Mesenchymal stem cell (in vitro differentiated cells and primary cell): ENCODE measurements at places on chromosomes 12 and 14.

DNA sequence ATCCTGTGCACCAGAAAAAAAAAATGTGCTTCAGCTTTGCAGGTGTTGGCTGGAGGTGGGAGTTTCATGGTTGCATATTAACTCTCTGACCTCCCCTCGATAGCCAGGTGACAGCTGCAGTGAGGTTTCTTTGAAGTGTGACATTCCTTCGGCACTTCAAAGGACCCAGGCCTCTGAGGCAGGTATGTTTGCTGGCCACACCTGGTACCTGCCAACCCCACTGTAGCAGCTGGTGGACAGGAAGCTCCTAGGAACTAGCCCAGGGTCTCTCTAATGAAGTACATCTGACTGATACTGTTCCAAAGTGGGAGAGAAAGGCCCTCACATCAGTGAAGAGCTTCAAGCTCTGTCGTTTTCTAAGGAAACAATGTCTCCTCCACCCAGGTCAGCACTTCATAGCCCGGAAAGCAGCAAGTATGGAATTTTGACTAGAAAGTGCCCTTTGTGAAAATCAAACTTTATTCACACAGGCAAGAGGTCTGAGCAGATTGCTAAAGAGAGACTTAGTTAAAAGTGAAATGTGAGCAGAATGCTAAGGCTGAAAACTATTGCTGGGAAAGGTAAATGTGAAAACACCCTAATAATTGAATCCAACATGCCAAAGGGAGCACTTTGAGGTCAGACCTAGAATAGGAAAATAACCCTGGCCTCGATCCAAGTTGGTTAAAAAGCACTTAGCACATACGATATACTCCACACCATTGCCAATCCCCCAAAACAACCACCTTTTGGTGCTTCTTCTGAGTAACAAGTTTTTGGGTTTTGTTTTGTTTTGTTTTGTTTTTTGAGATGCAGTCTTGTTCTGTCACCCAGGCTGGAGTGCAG is 71.3 kb downstream of the PHLDA1 start:
- no peaks in the 10 kb centered on the region for H3K36me3 ChIP-seq
- no peak overlapping the region for H3K4me3 ChIP-seq
- H3K4me1 ChIP-seq = peaks cover 3% of the 10 kb centered on the region
- H3K27ac ChIP-seq = no peak overlapping the region
- no peaks in the 10 kb centered on the region for H3K27me3 ChIP-seq

DNA sequence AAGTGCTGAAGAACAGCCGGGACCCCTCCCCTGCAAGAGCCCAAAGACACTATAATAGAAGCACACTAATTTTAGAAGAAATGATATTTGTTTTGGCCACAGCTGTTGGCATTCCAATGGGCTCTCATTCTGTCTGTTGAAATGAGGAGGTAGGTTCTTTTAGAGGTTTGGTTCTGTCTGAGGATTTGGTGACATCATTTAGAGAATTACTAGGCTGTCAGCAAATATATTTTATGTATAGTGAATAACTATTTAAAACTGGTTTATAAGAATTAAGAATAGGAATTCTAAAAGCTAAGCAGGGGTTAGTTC is 200.7 kb upstream of the SLC38A2 start:
- no peak overlapping the region for H3K27ac ChIP-seq
- no peaks in the 10 kb centered on the region for H3K36me3 ChIP-seq
- DNase-seq = no peak
- H3K4me3 ChIP-seq = no peak overlapping the region

DNA sequence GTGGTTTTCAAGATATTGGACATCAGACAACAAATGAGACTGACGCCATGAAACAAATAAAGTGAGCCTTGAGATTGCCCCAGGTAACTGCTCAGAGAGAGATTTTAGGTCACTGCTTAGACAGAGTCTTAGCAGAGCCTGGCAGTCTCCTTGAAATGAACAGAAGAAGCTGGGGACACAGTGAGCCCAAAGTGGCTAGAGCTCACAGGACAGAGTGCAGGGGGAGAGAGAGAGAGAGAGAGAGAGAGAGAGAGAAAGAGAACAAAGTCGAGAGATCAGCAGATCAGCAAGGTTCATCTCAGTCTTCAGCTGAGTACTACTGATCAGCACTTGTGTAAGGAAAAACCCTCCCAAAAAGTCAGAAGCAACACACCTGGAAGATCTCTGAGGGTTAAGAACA is 147.4 kb downstream of the RMST start:
- H3K4me3 ChIP-seq = no peak overlapping the region
- no peaks in the 10 kb centered on the region for H3K36me3 ChIP-seq
- no peak overlapping the region for H3K27ac ChIP-seq
- DNase-seq = no peak
- no peaks in the 10 kb centered on the region for H3K27me3 ChIP-seq

- DNase-seq = no peak
- H3K36me3 ChIP-seq = no peaks in the 10 kb centered on the region
- peaks cover 3% of the 10 kb centered on the region for H3K4me1 ChIP-seq
These were observed 84.7 kb upstream of the FLRT2 start for GRCh38 chr14:85445151-85445795.

DNA sequence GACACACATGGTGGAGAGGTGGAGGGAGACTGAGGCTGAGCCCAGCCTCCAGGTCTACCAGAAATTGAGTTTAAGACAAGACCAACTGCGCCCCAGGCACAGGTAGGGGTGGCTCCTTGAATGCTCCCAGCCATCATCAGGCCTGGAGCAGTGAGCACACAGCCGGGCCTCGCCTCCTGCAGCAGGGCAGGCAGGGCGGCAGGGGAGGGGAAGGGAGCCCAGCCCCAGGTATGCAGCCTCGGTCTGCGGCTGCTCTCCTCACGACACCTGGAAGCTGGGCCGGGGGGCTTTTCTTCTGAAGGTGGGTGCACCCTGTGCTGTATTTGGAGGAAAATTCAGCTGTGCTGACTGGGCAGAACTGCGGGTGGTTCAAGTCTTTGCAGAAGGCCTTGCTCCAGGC is 29.5 kb upstream of the TDRD9 start:
- no peak overlapping the region for H3K4me3 ChIP-seq
- H3K27me3 ChIP-seq = peaks cover 4% of the 10 kb centered on the region
- DNase-seq = no peak
- no peak overlapping the region for H3K27ac ChIP-seq
- peaks cover 14% of the 10 kb centered on the region for H3K4me1 ChIP-seq

GRCh38 chr14:77914073-77914721 is 114.3 kb downstream of the ADCK1 start:
- no peak overlapping the region for H3K27ac ChIP-seq
- no peaks in the 10 kb centered on the region for H3K27me3 ChIP-seq

DNA sequence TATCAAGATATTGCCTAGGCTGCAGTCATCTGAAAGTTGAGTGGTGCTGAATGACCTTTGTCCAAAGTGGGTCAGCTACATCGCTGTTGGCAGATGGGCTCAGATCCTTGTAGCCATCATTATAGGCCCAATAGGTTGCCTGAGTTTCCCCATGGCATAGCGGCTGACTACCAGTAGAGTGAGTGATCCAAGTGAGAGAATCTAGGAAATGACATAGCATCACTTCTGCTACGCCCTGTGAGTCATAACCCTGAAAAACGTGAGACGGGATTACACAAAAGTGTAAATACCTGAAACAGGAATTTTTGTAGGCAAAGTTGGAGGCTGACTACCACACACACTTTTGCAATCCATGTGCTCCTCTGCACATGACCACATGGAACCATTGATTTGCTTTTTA is 273.3 kb downstream of the RPL10L start:
- H3K27me3 ChIP-seq = no peaks in the 10 kb centered on the region
- no peak overlapping the region for H3K27ac ChIP-seq
- no peaks in the 10 kb centered on the region for H3K36me3 ChIP-seq

DNA sequence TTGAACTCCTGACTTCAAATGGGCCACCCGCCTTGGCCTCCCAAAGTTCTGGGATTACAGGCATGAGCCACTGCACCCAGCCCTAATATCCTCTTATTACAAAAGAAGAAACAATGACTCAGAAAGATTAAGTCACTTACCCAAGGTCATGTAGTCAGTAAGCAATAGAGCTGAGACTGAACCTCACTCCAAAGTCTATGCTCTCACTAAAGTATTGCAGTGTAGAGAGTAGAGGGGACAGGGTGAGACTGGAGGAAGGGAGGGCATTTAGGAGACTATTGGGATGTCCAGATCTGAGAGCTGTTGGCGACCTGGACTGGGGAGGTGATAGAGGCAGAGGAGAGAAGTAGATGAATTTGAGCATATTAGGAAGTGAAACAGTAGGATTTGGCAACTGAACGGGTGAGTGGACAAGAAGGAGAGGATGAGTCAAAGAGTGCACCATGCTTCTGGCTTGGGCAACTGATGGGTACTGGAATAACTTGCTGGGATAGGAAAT is 11.8 kb downstream of the P2RX7 start:
- no peak overlapping the region for H3K4me3 ChIP-seq
- H3K36me3 ChIP-seq = no peaks in the 10 kb centered on the region
- no peaks in the 10 kb centered on the region for H3K4me1 ChIP-seq
- H3K27ac ChIP-seq = no peak overlapping the region
- DNase-seq = peak; percentile 65

GRCh38 chr12:42908712-42909111 is 319.2 kb upstream of the PRICKLE1 start:
- no peaks in the 10 kb centered on the region for H3K36me3 ChIP-seq
- H3K4me1 ChIP-seq = no peaks in the 10 kb centered on the region
- H3K27ac ChIP-seq = no peak overlapping the region
- no peaks in the 10 kb centered on the region for H3K27me3 ChIP-seq
- no peak overlapping the region for H3K4me3 ChIP-seq
- no peak for DNase-seq

DNA sequence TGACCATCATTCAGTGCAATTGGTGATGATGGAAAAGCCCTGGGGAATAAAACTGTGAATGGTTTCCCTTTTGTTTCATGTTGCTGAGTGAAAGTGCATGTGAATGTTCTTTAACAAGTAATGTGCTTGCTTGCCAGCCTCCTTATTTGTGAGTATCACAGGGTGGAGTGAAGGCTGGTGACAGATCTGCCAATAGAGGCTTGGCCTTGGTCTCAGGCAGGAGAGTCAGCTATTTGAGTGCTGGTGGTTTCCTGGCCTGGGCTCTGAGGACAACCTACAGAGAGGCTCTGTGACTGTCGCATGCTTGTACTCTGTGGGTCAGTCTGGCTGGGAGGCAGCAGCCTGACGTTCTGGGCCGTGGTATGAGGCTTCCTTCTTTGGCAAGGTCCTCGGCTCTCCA is 20.7 kb downstream of the KRT85 start:
- H3K4me3 ChIP-seq = no peak overlapping the region
- no peak for DNase-seq
- no peaks in the 10 kb centered on the region for H3K4me1 ChIP-seq
- H3K27me3 ChIP-seq = peaks cover 93% of the 10 kb centered on the region
- H3K36me3 ChIP-seq = no peaks in the 10 kb centered on the region
- H3K27ac ChIP-seq = no peak overlapping the region

GRCh38 chr12:54981796-54982195 is 2.8 kb downstream of the TESPA1 start:
- H3K36me3 ChIP-seq = no peaks in the 10 kb centered on the region
- no peak for DNase-seq
- H3K27me3 ChIP-seq = peaks cover 26% of the 10 kb centered on the region
- peaks cover under 1% of the 10 kb centered on the region for H3K4me1 ChIP-seq
